ENCODE measurements at places on chromosomes 5 and 9.

DNA sequence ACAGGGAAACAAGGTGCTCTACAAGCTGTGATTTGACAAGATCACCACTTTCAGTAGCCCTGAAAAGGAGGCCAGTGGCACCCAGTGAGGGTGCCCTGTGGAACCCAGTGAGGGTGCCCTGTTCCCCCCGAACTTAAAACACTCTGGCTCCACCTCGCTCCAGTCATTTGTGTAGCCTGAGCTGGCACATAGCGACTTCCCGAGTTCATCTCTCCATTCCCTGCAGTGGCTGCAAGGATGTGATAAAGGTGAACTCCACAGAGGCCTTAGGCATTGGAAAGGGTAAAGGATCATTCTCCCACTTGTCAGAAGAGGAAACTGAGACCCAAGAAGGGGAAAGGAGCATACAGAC, 21.9 kb upstream of the ANXA6 start:
- no peak for DNase-seq

- no peak for DNase-seq
These were observed 310.9 kb downstream of the BNC2 start for GRCh38 chr9:16559418-16560188.

DNA sequence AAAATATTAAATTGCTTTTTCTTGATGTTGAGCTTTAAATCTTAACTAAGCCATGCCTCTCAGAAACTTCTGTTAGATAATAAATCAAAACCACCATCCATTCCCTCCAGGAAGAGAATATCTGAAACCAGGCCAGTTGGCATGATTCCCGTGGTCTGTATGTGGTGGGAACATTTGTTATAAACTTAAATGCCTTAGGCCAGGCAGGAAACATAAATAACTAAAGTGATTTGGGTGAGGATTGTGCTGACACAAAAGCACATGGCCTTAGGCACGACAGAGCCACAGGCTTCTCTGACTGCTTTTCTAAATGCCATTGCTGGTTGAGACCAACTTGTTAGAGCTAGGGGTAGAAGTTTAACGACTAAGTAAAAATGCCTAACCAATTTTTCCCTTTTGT, 255.9 kb downstream of the GABRG2 start:
- no peak for DNase-seq

GRCh38 chr9:91481972-91482371, 58.3 kb upstream of the NFIL3 start:
- no peak for DNase-seq

DNA sequence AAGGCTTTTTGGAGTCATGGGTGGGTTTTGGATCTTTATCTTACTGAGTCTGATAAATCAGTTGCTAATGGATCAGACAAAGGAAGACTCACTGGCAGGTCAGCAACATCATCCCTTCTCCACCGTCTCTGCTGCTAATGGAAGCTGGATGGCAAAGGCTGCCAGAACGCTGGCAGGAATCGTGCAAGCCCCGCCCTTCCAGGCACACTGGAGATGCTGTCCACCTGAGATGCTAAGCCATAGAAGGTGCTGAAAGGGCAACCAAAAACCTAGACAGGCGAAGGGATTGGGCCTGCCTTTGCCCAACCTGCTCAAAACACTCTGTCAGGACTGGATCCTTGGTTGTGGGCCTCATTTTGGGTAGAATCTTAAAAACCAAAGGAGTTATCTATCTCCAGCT, 139.5 kb upstream of the FSTL4 start:
- no peak for DNase-seq

DNA sequence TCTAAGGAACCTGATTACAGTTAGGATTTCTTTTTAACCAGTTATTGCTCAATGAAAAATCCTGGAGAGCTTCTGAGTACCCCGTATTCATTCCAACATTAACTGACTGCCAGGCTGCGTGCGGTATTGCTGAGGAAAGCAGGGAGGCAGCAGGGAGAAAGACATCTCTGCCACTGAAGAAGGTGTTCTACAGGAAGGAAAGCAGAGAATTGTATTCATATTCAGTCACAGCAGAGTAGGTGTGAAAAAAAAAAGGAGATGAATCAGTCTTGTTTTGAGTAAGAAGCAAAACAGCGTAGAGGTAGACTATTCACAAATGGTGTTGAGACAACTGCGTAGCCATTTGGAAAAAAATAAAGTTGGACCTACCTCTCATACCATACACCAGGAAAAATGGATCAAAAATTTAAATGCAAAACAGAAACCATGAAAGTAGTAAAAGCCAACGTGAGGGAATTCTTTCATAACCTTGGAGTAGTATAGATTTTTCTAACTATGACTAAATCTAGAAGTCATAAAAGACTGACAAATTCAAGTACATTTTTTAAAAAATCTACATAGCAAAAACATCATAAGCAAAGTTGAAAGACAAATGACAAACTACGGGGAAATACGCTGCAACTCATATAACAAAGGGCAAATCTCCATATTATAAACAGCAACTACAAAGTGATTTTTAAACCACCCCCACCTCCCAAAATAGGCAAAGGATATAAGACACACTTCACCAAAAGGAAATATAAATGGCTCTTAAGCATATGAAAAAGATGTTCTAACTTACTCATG, 9.9 kb upstream of the NR4A3 start:
- no peak for DNase-seq

DNA sequence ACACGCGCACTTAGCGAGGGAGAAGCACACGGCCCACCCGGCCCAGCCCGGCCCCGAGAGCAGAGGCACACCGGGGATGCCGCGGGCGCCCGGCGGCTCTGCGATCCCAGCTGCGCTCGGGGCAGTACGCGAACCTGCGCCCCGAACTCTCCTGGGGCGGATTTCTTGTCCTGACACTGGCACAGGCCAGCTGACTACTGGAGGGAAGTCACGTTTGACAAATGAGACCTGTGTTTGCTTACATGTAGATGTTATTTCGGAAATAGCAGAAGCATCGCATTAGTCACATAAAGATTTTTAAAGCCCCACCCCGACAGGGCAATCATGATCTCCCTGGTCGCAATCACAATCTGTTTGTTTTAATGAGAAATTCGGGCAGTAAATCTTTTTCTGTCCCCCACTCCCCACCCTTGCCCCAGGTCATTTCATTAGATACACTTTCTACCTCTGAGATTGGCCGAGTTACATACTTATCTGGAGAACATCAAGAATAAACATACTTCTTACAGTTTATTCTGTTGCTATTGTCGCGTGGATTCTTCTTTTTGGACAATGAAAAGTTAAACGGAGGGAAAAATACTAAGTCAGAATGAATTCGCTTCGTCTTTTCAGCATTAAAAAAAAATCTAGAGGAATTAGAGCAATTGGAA, 518.9 kb downstream of the CTNND2 start:
- no peak for DNase-seq

GRCh38 chr5:606061-606460, 6.1 kb upstream of the CEP72 start:
- no peak for DNase-seq

DNA sequence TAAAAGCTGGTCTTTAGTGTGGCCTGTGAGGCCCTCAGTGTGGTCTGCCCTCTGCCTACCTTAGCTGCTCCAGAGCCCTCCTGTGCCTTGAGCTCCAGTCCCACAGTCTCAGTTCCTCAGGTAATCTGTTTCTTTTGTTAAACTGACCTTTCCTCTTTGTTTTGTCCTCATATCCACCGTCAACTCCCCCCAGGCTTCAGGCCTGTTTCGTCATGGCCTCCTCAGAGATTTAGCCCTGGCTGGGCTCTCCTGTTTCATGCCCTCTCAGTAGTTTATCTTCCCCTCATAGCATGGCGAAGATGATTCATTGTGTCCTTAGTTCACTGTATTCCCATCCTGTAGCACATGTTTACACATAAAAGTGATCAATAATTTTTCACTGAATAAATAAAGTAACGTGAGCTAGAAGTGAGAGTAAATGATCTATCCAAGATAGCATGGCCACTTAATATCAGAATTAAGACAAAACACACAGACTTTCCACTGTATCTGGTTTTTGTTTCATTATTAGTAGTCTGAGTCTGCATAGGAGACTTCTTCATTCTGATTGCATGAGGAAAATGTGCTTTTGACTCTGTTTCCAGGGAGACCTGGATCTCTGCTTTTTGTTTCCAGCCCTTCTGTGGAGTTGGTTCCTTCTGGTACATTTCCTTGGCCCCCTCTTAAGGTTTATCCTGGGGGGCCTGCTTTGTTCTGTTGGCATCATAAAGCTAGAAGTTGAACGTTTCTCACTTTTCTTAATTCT, 70.5 kb downstream of the SNX24 start:
- no peak for DNase-seq

GRCh38 chr5:145467446-145467845, 367.7 kb downstream of the PRELID2 start:
- no peak for DNase-seq

- no peak for DNase-seq
These were observed 3.7 kb upstream of the CEL start for GRCh38 chr9:133058071-133058470.

Data from CD4-positive, alpha-beta T cell (primary cell).